ENCODE measurements at places on chromosomes 1 and 21. TPM values are rescaled to one million over a fixed set of nuclear protein-coding genes. Genes with fewer than 3 reads are reported as not detected.

The INTS7 gene
- 22.5 TPM for total RNA-seq

The VCAM1 gene
- 40.3 TPM for total RNA-seq

The DNM3 gene
- total RNA-seq, result 7.1 TPM

The UQCRHL gene
- total RNA-seq, result 1.1 TPM

The KRTAP12-4 gene
- total RNA-seq, result not detected

The CD52 gene
- not detected for total RNA-seq

The AMPD1 gene
- 31.1 TPM for total RNA-seq

The FPGT gene
- total RNA-seq, result 31.1 TPM

The KLHDC8A gene
- 0.72 TPM for total RNA-seq

The ZFP69B gene
- 1.5 TPM for total RNA-seq

The ITGB2 gene
- total RNA-seq, result 17.3 TPM

The TMEM269 gene
- total RNA-seq, result not detected

The LIN9 gene
- total RNA-seq, result 9.1 TPM

The ILF2 gene
- total RNA-seq, result 136 TPM

The VWA5B1 gene
- total RNA-seq, result 0.31 TPM

The CD84 gene
- total RNA-seq, result 3.2 TPM

The YBEY gene
- total RNA-seq, result 10.9 TPM

The AZIN2 gene
- total RNA-seq, result 3.8 TPM

The KCNK2 gene
- total RNA-seq, result 1.5 TPM

The HPCAL4 gene
- 0.92 TPM for total RNA-seq

The NIBAN1 gene
- 65.8 TPM for total RNA-seq

The PRSS38 gene
- total RNA-seq, result not detected

The OR2L8 gene
- total RNA-seq, result not detected

The CLCA1 gene
- not detected for total RNA-seq

The CHODL gene
- 176 TPM for total RNA-seq

The DCST1 gene
- total RNA-seq, result not detected

The HHAT gene
- total RNA-seq, result 8.3 TPM

The PLA2G2F gene
- total RNA-seq, result not detected

The RXRG gene
- 43.3 TPM for total RNA-seq

The EFNA1 gene
- 25.4 TPM for total RNA-seq

The FLG gene
- total RNA-seq, result 5.9 TPM

The MEX3A gene
- 4.0 TPM for total RNA-seq

The EFNA4 gene
- 5.0 TPM for total RNA-seq

The SRM gene
- total RNA-seq, result 25.7 TPM

The TRPM2 gene
- total RNA-seq, result 2.2 TPM

The PLA2G4A gene
- 8.4 TPM for total RNA-seq

The DDX59 gene
- total RNA-seq, result 29.0 TPM

The MIXL1 gene
- total RNA-seq, result not detected

The ZNF648 gene
- total RNA-seq, result 0.51 TPM

The PYHIN1 gene
- 0.21 TPM for total RNA-seq

The CADM3 gene
- 0.41 TPM for total RNA-seq

The CELA3A gene
- not detected for total RNA-seq

The USP21 gene
- total RNA-seq, result 16.5 TPM

The TESK2 gene
- total RNA-seq, result 5.5 TPM

The GBP3 gene
- total RNA-seq, result 9.1 TPM

The CNN3 gene
- total RNA-seq, result 284 TPM

The BTG3 gene
- total RNA-seq, result 64.9 TPM

The SH2D1B gene
- total RNA-seq, result 0.62 TPM

The SDE2 gene
- 39.7 TPM for total RNA-seq

The ETNK2 gene
- 14.7 TPM for total RNA-seq

The TENT5C gene
- 13.3 TPM for total RNA-seq

The CRYAA gene
- total RNA-seq, result not detected

The OR2T2 gene
- total RNA-seq, result not detected

The SLAMF6 gene
- total RNA-seq, result not detected

Measured in tongue (tissue), 3 donors.